ENCODE measurements at places on chromosomes 11 and 22. TPM values are rescaled to one million over a fixed set of nuclear protein-coding genes. Genes with fewer than 3 reads are reported as not detected.

DNA sequence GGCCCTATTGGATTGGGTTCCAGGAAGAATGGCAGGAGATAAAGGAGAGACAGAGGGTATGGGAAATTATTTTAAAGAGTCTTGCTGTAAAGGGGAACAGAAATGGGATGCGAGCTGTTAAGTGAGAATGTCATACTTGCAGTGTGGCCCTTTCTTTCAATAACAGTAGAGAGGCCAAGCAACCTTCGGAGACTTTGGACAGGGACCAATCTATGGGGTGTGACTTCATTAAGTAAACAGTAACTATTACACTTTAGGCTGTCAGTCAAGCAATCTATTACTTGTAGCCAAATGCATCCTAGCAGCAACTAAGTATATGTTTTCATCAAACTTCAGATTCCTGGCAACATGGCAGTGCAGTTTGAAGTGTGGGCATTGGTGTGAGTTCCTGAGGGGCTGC is 376.2 kb upstream of the LARGE1 start:
- no peak for DNase-seq

DNA sequence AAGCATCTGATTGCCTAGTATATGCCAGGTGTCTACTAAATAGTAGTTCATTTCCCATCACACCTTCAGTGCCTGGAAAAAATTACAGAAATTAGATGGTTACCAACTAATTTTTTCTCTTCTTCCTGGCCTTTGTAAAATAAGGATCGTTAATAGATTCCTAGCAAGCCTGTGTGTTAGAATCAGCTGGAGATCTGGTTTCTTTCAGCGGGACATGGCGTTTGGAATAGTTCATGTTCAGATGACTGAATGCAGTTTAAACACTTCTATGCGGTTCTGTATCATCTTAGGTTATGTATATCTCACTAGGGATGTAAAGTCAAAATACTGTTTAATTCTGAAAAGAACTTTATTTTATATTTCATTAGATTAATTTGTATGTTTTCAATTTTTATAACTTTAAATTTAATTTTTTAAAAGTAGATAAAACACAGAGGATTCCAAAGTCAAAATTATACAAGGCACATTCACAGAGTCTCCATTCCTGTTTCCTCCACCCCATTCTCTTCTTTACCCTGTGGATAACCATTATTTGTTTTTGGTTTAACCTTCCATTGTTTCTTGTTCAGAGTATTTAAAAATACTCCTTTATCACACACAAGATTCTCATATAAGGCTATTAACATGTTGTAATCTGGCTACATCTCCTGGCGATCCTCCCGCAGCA is 132.8 kb downstream of the ATXN10 start:
- DNase-seq, result no peak

DNA sequence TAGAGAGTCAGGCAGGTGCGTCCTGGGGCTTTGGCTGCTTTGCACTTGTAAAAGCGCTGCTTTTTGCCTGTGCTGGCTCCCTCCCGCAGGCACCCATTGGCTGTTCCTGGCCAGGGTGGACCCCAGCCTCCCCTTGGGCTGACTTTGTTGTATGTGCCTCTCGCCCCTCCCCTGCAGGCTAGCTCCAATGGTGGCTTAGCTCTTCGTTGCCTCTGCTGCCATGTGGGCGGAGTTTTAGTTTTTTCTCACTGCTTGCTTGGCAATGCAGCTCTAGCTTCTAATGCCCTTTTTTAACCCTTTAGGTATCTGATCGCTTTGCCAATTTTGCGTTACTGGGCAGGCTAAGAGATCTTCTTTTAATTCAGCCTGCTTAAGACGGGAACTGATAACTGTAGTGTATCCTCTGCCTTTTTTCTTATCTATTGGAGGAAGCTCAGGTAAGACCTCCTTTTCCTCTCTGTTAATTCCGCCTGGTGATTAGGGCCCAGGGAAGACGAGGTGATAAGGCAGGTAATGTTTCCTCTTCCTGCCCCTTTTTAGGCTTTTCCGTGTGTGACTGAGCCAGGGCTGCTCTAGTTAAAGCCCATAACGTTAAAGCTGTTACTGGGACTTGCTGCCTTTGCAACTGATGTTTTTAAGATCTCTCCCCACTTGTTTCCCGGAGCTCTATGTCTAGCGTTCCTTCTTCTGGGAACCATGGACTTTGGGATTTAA is 11.7 kb upstream of the GLYATL1 start:
- DNase-seq, result peak; percentile 40

GRCh38 chr11:15968461-15969130 is 387.8 kb downstream of the SOX6 start:
- no peak for DNase-seq

DNA sequence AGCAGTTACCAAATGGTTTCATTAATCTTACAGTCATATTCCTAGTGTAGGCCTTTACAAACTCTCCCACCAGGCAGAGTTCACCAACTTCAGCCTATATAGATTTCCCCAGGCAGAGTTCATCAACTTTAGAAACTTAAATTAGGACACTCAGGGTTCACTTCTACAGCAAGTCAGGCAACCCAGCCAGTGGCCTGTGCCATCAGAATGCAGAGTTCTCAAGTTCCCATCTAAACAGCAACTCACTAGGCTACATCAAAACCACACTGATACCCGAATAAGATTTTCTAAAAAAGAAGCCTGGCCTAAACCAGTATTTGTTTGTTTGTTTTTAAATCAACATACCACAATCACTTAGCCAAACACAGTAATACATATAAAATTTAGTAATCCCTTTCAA is 33.7 kb downstream of the PICALM start:
- no peak for DNase-seq

DNA sequence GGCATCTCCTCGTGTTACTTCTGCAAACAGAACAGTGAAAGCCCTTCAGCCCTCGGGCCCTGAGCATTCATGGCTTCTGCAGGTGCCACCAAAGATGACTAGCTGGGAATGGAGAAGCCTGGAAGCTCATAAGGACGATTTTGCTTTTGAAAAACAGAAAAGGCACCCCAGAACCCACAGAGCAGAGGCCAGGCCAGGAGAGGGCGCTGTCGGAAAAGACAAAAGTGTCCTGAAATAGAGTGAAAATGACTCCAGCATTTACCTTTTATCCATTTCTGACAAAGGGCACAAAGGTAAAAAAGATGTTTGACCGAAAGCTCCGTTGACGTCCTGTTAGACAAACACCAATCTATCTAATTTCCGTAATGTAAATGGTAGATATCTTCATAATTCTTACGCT is 37.6 kb downstream of the ZNF195 start:
- peak; percentile 56 for DNase-seq

DNA sequence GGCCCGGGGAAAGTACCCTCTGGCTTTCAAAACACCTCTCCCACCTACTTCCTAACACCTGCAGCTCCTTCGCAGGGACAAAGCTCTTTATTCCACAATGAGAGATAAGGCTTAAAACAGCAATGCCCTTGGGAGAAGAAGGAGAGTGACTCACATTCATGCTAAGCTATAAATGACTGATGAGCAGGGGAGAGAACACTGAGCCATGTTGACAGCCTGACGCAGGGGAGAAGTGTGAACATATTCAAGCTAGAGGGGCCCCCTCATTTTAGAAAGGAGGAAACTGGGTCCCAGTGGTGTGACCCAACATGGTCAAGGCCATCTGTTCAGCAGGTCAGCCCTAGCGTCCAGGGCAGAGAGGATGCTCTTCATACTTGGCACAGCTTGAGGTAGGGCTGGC is 171.8 kb downstream of the DSCAML1 start:
- no peak for DNase-seq

DNA sequence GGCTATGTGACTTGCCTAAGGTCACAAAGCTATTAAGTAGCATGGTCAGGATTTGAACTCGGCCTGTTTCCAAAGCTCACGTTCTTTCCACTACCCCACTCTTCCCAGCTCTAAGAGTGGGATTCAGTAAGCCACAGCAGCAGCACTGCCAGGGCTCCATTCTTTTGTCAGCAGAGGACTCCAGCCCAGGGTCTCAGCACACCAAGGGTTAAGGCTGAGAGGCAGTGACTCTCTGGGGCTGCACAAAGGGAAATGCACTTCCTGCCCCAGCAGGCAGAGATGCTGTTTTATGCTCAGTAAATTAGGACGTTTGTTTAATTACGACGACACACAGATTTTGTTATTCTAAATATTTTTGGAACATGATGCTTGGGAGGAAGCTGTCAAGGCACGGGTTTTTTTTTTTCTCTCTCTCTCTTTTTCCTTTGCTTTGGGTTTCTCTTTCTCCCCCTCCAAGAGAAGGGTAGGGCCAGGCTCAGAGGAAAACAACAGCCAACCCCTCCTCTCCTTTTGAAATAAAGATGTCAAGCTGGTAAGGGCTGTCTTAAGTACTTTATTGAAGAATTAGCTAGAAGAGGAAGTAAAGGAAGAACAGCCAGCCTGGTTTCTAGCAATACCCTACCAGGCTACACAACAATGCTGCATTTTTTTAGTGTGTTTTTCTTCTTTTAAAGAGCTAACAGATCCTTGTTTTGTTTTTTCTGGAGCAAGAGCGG is 2.8 kb downstream of the MYH9 start:
- DNase-seq, result no peak

DNA sequence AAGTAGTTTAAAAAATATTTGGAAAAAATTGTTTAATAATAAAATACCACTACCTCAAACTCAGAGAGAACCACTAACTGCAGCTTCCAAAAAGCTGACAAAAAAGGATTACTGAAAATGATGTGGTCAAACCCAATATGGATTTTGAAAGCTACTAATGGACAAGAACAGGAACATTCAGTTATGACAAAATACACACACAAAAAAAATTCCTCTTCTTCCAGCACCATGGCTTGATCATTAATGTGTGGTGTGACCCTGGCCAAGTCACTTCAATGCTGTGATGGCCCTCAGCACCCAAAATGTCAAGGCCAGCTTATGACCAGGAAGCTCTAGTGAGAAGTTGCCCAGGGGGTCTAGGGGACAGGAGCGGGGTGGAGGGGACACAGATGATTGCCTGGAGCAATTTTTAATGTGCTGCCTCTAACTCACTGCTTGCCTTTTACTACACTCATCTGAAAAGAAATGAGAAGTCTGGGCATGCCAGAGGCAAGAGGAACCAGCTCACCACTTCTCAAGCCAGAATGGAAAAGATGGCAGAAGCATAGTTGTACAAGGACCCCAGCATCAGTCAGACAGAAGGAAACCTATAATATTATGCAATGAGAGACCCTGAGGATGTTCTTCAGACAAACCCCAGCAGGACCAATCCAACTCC is 2.2 kb downstream of the SMCO4 start:
- no peak for DNase-seq

- peak; percentile 26 for DNase-seq
Observed at GRCh38 chr22:38218661-38219622, 17.1 kb downstream of the MAFF start.

DNA sequence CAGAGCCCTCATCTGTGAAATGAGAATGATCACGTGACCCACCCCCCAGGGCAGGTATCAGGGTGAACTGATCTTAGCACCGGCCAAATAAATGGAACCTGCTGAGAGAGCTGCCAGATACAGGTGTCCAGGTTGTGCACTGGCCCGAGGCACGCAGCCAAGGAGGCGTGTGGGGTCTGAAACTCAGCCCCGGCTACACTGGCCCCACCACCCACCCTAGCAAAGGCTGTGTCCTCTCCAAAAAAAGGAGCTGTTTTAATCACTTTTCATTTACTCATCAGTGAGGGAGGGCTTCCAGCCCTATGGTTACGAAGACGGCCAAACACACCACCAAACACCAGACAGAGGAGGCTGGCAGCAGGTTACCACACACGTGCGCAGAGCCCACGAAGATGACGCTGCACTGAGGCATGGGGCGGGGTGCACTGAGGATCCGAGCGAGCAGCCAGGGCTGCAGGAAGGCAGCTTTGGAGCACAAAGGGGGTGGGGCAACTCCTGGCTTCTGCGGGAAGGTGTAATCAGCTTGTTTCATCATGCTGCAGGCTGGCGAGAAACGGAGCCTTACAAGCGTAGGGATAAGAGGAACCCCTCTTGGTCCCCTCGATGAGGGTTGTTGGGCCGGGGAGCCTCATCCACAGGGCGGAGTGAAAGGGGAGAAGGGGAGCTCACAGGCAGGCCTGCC is 19.5 kb upstream of the SLC22A12 start:
- no peak for DNase-seq

GRCh38 chr11:79708319-79708932 is 267.6 kb upstream of the TENM4 start:
- no peak for DNase-seq

- DNase-seq, result no peak
Observed at GRCh38 chr11:94330789-94331188, 26.4 kb downstream of the IZUMO1R start.

DNA sequence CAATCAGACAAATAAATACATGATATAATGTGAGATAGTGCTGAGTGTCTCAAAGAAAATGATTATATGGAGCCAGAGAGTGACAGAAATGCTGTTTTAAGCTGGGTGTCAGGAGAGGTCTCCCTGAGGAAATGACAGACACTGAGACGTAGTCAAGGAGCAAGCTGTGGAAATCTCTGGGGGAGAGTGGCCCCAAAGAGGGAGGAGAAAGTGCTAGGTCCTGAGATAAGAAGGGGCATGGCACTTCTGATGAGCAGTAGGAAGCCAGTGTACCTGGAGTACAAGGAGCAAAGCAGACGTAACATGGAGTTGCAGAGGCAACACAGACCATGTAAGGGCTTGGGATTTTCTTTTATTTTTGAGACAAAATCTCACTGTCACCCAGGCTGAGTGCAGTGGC is 38.8 kb downstream of the ZNF202 start:
- DNase-seq, result no peak

GRCh38 chr11:19117760-19118097 is 761 bp downstream of the ZDHHC13 start:
- no peak for DNase-seq

DNA sequence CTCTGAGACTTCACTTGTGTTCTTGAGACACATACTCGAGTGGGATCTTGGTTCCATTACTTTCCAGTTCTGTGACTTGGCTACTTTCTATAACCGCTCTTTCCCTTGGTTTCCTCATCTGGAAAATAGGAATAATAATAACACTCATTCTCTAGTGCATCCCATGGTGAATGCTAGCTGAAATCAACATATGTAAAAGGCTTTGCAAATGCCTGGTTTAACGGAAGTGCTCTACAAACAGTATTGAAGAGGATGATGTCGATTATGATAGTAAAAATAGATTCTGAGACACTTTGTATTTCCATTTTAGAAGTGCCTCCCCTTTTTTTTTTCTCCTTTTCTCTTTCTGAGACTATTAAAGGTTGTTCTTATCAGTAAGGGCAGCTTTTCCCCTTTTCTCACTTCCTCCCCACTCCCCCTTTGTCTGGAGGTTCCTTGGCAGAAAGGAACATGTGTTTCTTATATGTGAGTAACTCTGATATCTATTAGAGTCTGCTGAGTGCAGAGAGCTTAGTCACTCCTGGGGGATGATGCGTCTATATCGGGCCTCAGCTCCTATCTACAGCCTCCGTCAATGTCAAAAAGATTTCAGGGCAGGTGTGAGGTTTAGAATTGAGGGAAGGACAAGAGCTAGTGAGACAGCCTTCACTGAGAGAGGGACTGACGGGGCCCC is 489.3 kb downstream of the NTM start:
- DNase-seq, result no peak

- no peak for DNase-seq
Observed at GRCh38 chr11:72405009-72405408, 29.3 kb downstream of the CLPB start.

Gene DDX25
- 0.26 TPM for total RNA-seq

Gene SERHL2
- total RNA-seq, result 2.1 TPM

Gene MRGPRX4
- not detected for total RNA-seq
